ENCODE measurements at places on chromosomes 2 and 18. TPM values are rescaled to one million over a fixed set of nuclear protein-coding genes. Genes with fewer than 3 reads are reported as not detected.

DNA sequence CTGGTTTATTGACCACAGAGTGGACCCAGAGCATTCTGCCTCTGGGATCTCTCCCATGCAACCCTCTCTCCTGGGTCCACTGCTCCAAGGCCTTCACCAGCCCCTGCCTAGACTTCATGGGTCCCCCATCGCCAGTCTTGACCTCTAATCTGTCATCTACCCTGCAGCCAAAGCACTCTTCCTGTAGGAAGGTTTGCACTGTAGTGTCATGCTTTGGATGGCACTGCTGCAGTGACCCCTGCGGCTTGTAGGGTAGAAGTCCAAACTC, 41.7 kb downstream of the MYO7B start:
- DNase-seq = no peak

- no peak for DNase-seq
Measured at GRCh38 chr2:69237070-69237670, 149.9 kb downstream of the GFPT1 start.

DNA sequence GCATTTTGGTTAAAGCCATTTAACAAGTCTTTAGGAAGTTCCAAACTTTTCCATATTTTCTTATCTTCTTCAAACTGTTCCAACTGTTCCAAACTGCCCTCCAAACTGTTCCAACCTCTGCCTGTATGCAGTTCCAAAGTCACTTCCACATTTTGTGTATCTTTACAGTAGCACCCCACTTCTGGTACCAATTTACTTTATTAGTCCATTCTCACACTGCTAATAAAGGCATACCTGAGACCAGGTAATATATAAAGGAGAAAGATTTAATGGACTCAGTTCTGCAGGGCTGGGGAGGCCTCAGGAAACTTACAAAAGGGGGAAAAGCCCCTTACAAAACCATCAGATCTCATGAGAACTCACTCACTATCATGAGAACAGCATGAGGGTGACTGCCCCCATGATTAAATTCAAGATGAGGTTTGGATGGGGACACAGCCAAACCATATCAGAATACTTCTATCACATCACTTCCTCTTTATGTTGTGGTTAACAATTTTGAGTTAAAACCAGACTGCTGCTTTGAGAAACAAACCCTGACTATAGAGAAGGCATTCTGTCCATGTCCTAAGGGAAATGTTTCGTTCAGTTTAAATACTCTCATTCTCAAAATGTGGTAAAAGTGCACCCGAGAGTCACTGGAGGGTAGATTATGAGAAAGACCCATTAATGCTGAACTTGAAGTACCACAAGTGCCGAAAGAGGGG, 11.0 kb downstream of the IL18R1 start:
- DNase-seq = no peak

VAMP5 gene
- total RNA-seq = 6.3 TPM

DNA sequence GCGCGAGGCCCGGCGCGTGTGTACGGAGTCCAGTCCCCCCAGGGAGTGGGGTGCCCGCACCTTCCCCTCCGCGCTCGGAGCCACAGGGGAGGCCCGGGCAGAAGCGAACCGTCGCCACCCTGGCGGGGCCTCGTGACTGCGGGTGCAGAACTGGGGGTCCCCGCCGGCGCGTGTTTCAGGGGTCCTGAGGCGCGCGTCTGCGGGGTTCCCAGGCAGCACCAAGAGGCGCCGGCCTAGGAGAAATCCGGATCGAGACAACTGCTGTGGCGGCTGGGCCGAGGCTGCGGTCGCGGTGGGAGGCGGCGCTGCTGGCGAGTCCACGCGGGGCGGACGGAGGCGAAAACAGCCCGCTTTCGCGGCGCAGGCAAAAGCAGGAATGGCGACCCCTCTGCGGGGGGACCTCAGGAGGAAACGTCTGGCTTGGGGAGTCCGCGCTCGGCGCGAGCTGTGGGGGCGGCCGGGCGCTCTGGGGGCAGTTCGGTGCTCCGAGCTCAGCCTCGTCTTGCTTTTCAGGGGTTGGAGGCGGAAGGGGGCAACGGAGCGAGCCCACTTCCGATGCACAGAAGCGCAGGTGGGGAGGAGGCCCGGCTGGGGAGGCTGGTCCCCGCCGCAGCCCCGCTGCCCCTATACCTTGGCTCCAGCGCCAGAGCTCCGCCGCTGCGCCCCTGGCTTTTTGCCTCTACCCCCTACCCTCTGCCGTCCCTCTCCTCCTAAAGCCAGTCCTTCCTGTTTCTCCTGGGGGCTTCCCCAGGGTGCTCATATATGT, 81.5 kb upstream of the LDLRAD4 start:
- peak; percentile 22 for DNase-seq

GRCh38 chr2:236122236-236122635, 46.0 kb downstream of the GBX2 start:
- DNase-seq = no peak

BMP10 gene
- not detected for total RNA-seq

SCN1A gene
- total RNA-seq = 1.6 TPM

COL3A1 gene
- 0.76 TPM for total RNA-seq

FABP1 gene
- total RNA-seq = 0.46 TPM

GRCh38 chr18:55477499-55477859, 110.5 kb downstream of the TCF4 start:
- no peak for DNase-seq

DNA sequence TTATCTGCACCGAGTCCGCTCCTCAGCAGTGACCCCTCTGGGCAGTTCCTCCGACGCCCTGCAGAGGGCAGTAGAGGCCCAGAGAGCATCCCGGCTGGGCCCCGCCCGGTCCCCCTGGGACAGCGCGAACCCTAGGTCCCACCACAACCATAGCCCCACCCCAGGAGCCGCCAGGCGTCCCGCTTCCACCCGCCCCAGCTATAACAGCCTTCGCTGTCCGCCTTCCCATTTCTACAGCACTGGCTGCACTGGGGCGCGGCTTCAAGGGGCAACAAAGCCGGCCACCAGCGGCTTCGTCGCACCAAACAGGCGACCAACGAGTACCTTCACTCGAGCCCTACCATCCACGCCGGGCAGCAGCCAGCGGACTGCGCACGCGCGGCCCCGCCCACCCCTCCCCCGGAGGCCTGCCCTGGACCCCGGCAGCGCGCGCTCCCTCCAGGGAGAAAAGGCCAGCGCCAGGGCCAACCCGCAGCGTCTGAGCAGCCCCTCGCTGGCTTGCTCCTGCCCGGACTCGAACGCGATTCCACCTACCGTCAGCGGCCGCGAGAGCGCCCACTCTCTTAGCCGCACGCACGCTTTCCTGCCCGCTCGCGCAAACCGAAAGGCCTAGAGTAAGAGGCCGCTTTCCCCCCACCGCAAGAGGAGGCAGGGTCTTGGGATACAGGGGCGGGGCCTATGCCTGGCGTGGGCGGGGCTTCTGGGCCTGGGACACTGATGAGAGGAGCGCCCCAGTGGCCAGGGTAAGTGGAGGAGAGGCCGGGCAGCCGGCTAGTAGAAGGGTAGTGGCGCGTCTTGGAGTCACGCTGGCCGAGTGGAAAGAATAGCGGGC, at the start of gene NHEJ1:
Gene NHEJ1, minus strand, starts transcription at position 630 of the 832 bp plus-strand sequence. CDS start 2,453 bp downstream, outside the sequence.
- DNase-seq = peak; percentile 99

GRCh38 chr2:216285701-216286100, 86.6 kb downstream of the MARCHF4 start:
- DNase-seq = no peak

- DNase-seq = no peak
Measured at GRCh38 chr2:75157435-75157834, 41.9 kb downstream of the TACR1 start.

DNA sequence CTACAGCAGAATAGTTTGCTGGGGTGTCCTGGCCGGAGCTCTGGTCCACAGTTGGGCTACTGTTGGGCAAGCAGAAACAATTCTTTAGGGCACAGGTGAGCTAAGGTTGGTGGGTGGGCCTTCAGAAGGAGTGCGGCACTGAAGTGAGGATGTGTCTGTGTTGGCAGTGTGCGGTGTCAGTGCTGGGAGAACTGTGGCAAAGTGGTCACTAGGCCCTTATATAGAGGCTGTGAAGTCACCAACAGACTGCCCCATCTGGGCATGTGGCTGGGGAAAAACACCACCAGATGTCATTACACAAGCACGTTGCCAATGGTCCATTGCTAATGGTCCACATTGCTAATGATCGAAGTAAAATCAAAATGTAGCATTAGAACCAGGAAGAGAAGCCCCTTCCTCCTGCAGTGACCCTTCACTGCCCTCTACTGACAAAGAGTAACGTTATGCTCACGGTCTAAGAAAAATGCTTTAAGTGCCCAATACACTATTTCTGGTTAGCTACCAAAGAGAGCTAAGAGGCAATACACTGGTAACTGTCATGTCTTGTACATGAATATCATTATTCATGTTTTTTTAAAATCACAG, 21.3 kb downstream of the SCN1A start:
- no peak for DNase-seq
